ENCODE measurements at places on chromosomes 16 and 17.

DNA sequence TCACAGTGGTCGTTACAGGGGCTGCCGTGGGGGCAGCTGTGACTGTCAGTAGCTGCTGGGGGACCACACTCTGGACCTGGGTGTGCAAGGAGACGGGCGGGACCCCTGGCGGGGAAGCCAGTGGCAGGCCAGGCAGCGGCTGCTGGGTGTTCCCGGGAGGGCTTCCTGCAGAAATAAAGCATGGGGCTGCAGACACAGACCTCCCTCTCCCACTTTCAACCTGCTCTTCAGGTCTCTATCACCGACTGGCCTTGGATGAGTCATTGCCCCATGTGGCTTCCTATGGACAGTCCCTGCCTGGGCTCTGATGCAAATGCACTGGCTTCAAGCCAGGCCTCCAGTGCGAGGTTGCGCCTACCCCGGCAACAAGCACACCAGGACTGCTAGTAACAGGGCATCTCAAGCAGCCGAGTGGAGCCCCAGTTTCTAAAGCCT is 17.2 kb downstream of the SREBF1 start:
- peak; percentile 85 for DNase-seq

DNA sequence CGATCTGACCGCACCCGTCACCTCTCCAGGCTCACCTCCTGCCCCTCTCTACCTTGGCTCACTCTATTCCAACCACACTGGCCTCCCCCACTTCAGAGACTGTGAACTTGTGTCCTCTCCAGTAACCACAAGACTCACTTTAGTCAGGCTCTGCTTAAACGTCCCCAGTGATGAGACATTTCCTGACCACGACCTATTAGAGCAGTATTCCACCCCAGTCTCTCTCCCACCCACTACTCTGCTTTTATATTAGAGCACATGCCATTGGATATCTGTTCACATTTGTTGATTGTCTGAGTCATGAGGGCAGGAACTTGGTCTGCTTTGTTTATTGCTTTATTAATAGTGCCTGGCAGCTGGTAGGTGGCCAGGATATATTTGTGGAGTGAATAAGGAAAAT is 20.1 kb downstream of the COX11 start:
- no peak for DNase-seq

DNA sequence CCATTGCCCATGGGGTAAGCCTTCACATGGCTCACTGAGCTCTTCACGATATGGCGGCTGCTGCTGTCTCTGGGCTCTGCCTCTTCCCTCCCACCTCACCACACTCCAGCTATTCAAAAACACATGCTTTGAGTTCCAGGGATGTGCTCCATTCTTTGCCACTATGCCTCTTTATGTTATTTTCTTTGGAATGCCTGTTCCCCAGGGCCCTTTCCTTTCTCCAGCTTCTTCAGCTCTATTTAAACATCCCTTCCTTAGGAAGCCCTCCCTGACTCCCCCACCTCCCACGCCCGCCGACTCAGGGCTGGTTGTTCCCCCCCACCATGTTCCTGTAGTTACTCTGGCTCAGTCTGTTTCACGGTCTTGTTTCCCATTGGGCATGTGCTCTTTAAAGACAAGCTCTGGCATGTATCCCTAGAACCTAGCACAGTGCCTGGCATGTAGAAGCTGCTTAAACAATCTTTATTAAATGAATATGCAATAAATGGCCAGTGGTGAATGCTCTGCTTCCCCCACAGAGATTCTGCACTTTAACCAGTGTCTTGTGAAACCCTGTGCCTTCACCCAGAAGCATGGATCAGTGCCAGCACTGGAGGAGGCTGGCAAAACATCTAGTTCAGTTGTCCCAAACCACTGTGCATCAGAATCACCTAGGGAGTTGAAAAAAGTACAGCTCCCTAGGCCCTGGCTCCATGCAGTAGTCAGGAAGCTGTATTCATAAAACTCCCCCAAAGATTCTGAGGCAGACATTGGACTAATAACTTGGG is 6.9 kb downstream of the MYCBPAP start:
- no peak for DNase-seq

- DNase-seq = no peak
Observed at GRCh38 chr17:14331225-14331981, 30.5 kb downstream of the HS3ST3B1 start.

DNA sequence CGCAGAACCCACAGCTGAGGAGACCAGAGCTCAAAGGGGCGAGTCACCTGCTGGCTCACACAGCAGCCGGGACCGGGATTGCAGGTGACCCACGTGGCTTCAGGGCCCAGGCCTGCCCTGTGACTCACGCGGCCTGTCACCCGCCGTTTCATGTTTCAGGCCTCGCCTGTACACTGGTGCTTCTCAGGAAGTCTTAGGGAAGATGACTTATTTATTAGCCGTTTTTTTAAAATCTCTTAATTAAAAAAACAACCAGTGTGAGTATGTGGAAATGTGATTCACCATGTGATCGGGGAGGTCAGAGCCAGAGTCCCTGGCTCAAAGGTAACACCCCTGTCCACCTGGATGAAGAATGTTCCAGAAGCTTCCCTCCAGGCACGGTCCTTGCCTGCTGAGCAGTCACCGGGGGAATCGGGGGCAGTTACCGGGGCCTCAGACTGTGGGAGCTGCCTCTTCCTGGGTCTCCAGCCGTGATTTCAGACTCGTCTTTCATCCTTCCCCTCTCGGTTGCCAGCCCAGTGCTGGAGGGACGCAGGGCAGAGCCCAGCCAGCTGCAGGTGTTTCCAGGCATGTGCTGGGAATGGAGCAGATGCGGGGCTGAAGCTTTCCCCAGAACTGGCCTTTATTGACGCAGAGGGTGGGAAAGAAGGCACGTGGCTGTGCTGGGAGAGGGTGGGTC is 49.3 kb downstream of the CMIP start:
- DNase-seq = no peak
